ENCODE measurements at places on chromosomes 2 and 18.

DNA sequence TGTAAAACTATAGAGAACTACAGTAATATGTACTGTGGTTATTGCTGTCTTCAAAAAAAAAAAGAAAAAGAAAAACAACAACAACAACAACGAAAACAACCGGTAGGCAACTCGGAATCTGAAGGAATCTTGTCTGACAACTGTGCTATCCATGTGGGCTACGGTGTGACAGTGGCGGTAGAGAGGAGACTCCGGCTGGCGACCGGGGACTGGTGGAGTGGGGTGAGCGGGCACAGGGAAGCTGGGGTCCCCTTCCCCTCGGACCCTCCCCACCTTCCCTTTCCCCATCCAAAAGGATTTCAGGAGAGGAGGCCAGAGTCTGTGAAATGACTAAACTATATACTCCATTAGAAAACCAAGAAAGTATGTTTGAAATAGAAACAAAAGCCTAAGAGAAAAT is 22.9 kb downstream of the IGFBP5 start:
- no peak for DNase-seq

DNA sequence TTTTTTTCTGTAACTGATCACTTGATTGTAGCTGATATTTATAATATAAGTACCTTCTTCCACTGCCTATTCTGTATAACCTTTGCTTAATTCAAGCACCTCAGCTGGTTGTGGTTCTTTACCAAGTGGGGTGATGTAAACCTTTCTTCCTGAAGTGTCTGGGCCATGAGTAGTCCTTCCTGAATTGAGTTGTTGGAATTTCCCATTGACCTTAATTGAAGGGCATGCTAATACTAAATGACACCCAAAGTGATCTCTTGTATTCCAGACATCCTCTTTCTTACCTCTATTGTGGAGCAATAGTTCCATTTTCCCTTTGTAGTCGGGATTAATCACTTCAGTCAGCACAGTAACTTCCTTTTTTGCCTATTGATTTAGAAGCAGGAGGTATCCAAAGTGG is 1496.8 kb upstream of the CELF4 start:
- no peak for DNase-seq

GRCh38 chr2:191148281-191148680 is 2.5 kb downstream of the STAT4 start:
- DNase-seq, result no peak

- DNase-seq, result no peak
Measured at GRCh38 chr18:22186484-22186971, 17.1 kb downstream of the GATA6 start.

- DNase-seq, result no peak
Measured at GRCh38 chr18:54717673-54718407, 110.4 kb upstream of the RAB27B start.

- DNase-seq, result no peak
Measured at GRCh38 chr2:202043475-202043874, 9.8 kb downstream of the FZD7 start.

DNA sequence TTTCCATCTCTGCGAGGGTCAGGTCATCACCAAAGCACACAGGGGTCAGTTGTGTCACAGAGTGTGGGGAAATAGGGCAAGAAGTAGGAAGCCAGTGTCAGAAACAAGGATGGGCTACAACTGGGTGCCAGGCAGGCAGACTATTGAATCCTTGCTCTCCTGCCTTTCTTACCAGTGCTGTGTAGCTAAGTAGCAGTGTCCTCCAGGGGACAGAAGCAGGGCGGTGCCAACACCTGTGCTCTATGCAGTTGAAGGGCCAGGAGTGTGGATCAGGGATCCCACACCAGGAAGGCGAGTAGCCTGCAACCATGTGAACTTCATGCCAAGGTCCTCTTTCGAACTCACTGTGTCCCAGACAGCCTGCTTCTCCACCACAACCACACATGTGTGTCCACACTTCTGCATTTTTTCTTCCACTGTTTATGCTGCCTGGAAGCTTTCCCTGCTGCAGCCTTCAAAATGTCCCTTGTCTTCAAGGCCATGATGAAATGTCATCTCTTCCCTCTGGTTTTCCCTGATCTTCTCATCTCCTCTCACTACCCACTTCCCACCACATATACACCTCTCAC is 25.4 kb upstream of the REG3G start:
- DNase-seq, result no peak

- no peak for DNase-seq
Measured at GRCh38 chr18:35463827-35464226, 33.9 kb downstream of the INO80C start.

DNA sequence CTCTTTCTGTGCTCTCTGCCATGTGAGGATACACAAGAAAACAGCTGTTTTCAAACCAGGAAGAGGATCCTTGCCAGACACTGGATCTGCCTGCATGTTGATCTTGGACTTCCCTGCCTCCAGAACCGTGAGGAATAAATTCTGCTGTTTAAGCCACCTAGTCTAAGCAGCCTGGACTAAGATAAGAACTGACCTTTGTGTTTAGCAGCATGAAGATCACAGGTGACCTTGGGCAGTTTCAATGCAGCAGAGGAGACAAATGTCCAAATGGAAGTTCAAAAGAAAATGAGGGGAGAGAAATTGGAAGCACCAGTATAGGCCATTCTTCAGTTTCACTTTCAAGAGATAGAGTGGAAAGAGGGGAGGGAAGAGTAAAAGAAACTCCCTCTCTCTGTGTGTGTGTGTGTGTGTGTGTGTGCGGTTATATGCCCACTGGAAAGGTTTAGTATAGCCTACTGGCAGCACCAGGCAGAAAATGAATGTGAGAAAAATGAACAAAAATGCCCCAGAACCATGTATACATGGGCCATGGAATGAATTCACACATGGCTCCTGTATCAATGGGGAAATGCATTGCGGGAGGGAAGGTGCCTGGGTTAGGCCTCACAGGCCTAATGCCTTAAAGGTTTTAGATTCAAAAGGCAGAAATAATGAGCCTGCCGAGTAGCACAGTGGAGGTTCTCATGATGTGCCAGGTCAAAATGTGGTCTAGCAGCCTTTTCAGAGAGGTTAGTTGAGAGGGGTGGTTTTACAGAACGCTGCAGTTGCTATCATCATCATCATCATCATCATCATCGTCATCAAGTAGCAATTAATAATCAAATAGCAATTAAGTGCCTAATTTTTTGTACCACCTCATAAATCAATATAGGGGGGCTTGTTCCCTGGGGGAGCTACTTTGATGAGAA is 1.1 kb upstream of the CERS6 start:
- DNase-seq, result no peak

DNA sequence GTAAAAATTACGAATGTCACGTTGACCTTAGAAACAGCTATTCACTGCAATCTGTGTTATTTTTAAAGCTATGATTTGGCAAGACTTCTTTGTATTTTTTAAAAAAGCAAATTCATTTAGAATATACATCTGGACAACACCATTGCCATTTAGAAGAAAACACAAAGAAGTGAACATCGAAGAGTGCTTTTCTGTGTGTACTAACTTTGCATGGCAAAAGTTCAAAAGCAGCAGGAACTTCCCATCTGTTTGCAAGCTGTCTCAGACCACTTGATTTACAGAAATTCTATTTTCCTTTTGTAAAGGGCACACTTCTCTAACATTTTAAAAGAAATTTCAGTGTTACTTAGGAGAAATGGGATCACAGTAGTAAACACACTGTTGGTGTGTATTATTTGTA is 145.9 kb downstream of the CALCRL start:
- DNase-seq, result peak; percentile 39

DNA sequence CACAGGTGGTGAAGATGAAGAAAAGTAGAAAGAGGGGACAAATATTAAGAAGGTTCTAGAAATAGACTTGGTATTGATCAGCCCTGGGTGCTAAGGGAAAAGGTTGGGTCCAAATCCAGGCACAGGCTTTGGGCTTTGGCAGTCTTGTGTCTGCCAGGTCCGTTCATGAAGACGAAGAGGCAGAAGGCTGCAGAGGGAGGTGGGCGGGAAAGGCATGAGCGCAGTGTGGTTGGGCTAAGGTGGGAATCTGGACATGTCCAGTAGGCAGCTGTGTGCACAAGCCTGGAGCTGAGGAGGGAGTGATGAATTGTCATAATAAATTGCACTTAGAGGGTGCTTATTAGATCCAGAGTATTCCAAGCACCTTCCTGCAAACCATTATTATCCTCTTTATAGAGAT is 105.7 kb upstream of the TEX51 start:
- DNase-seq, result no peak

DNA sequence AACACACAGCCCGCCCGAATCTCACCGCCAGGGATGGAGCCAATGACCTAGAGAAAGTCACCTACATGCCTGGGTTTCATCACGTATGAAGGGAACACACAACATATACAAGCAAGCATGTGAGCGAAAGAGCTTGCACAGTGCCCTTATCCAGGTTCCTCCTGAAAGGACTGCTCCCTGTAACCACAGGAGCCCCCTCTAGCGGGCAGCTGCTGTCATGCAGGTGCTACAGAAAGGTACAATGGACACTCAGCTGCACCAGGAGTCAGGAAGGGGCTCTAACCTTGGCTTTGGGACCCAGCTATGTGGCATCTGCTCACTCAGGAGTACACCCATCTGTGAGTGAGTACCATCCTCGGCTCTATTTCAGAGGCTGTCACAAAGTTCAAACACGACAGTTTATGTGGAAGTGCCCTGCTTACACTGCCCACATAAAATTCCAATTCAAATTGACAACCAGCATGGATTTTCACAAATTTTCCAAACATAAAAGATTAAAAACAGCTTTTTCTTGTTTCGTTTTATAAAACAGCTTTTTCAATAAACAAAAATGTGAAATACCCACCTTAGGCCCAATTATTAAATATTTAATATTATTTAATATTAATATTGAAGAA is 3.5 kb downstream of the NDUFA10 start:
- DNase-seq, result peak; percentile 52

All from fibroblast of mammary gland (primary cell).